ENCODE measurements at places on chromosomes 1 and 21.
A peak's percentile ranks its signal among the peaks of the same experiment; 100 is the strongest.

DNA sequence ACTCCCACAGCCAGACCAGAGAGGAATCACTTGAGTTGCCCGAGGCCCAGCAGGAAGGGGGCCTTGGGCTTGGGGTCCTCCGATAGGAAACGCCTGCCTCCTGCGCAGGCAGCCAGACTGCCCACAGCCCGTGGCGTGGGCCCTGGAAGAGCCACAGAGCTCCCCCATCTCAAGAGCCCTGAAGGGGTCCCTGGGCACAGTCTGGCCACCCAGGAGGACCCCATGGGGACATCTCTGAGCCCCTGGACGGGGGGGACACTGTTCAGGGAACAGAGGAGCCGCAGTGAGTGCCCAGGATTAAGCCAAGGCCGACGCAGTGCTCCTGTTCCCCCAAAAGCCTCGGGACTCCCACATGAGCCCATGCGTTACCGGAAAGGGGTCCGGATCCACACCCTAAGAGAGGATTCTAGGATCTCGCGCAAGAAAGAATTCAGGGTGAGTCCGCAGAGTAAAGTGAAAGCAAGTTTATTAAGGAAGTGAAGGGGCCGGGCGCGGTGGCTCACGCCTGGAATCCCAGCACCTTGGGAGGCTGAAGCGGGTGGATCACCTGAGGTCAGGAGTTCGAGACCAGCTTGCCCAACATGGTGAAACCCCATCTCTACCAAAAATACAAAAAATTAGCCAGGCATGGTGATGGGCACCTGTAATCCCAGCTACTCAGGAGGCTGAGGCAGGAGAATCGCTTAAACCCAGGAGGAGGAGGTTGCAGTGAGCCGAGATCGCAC, 38.1 kb upstream of the LBR start:
- DNase-seq = no peak

GRCh38 chr1:1033009-1033587, 13.2 kb downstream of the AGRN start:
- DNase-seq = peak; percentile 79

GRCh38 chr1:44717653-44718052, 13.3 kb downstream of the RNU5D-1 start:
- no peak for DNase-seq

- DNase-seq = no peak
Measured at GRCh38 chr1:163076446-163076845, 7.3 kb downstream of the RGS4 start.

DNA sequence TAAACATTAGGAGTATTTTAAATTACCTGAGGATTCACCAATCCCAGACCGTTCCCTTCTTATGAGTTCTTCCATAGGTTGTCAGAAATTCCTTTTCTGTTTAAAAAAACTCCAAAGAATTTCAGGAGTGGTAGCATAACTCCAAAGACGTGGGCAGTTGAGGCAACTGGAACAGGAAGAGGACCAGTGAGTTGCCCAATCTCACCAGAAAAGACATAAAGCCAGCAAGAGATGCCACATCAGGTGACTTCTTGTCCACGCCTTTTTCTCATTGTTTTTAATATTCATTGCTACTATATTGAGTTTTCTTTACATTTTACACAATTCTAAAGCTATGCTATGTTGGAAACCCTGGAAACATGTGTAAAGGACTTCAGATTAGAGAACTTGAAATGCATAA, 88.1 kb upstream of the JAK1 start:
- DNase-seq = no peak

DNA sequence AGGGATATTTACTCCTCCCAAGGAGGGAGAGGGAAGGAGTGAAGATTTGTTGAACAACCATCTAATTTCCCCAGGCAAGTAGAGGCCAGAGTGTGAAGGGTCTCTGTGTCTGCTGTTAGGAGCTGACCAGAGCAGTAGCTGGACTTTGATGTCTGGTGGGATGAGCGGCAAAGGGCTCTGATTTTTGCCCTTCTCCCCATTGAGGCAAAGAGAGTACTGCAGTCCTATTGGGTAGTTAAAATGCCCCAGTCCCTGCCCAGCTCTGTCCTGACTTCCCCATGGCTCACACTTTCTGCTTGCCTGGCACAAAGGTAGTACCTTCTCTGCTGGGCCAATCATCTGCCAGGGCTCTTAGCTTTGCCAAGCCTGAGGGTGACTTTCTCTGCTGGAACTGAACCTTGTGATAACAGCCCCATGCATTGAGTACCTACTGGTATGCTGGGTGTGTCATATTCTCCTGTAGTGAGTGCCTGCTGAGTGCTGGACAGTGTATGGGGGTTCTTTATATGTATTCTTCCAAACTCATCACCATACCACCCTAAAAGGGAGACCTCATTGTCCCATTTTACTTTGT, 64.0 kb upstream of the SELENON start:
- DNase-seq = no peak

- no peak for DNase-seq
Measured at GRCh38 chr1:936348-937264, 12.9 kb downstream of the SAMD11 start.

- no peak for DNase-seq
Measured at GRCh38 chr1:107116306-107116790, 24.5 kb upstream of the NTNG1 start.

DNA sequence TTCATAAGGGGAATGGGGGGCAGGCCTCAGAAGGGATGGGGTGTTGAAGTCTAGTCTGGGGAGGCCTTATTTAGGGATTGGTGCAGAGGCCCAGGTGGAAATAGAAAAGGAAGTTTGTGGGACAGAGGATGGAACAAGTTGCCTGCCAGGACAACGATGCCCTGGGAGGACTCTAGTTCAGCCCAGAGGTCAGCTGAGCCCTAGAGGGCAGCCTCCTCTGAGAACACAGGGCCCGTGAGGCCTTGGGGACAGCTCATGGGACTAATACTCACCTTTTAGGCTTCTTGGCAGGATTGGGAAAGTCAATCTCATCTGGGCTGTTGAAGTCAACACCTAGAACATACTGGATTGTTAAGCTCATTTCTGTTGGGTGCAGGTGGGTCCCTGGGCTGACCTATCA, 43.0 kb downstream of the LHX4 start:
- no peak for DNase-seq

GRCh38 chr1:44707959-44708831, 22.8 kb downstream of the RNU5D-1 start:
- DNase-seq = peak; percentile 76

DNA sequence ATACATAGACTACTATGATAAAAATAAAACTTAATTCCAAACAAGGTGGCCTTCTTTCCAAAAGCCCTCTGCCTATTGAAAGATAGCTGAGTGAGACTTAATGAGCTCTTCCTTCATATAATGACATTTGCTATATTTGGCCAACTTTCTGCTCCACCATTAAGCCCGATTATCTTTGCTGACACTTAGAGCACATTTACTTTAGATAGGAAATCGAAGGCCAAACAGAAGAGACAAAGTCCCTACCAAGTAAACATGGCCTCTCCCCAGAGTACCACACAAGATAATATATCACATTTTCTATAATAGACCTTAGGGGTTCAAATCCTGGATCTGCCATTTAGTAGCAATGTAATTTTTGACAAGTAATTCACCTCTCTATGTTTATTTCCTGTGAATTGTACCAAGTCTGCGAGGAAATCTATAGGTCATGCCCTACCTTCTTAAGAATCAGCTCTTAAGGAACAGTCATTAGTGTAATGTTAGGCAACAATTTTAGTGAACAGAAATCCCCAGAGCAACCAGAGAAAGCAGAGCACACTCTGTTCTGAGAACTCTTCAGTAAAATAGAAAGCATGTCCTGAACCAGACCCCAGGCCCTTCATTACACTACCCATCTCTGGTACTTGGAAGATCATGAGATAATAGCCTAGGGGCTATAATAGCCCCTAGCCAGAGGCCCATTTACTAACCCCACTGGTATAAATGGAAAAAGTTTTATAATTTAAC, 17.3 kb upstream of the COA6 start:
- no peak for DNase-seq

- DNase-seq = no peak
Measured at GRCh38 chr21:37017951-37018679, 11.6 kb downstream of the RIPPLY3 start.

- no peak for DNase-seq
Measured at GRCh38 chr1:183218027-183218618, 32.1 kb downstream of the LAMC2 start.

- no peak for DNase-seq
Measured at GRCh38 chr1:227378871-227379554, 60.7 kb upstream of the CDC42BPA start.

GRCh38 chr1:31602081-31602480, 15.4 kb upstream of the HCRTR1 start:
- DNase-seq = no peak

- no peak for DNase-seq
Measured at GRCh38 chr1:168656485-168656884, 72.5 kb downstream of the DPT start.

- no peak for DNase-seq
Measured at GRCh38 chr1:110524311-110525248, 5.6 kb upstream of the KCNA10 start.

DNA sequence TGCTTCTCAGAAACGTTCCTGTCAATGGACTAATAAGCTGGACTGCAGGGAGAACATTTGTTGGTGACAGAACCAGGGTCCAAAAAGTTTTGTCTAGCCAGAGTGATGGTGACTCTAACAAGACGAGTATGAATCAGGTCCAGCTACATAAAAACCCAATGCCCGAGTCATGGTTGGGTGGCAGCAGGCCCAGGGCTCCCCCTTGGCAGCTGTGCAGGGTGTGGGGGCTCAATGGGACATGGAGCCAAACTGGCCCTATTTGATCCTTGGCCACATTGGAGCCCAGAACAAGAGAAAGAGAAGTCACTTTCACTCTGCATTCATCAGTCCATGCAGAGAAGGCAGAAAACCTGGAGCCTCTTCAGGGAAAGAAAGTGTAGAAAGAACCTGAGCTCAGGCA, 37.9 kb upstream of the TENT5C start:
- DNase-seq = no peak

- no peak for DNase-seq
Measured at GRCh38 chr1:166969074-166969677, 6.2 kb downstream of the ILDR2 start.

DNA sequence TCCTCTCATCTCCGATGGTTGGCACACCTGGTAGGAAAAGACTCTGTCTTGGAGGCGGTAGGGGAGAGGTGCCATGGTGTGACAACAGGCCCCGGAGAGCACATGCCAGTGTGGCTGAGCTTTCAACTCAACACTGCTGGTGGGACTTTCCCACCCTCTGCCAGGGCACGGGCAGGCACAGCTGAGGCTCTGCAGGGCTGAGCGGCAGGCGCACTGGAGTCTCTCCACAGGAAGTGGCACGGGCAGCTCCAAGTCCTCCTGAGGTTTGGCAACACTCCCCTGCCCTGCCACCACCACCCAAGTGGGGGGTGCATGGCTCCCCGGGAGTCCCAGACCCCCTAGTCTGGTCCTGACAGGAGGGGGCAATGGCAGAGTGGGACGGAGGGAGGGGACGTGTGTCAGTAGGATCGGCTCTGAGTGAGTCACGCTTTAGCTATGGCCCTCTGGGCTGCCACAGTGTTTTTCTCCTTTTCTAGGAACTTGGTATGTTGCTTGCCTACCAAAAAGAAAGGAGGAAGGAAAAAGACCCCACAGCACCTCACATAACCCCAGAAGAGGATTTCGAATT, 27.3 kb upstream of the EVA1B start:
- DNase-seq = peak; percentile 40

- DNase-seq = no peak
Measured at GRCh38 chr1:25702101-25702775, 85.6 kb downstream of the MAN1C1 start.

DNA sequence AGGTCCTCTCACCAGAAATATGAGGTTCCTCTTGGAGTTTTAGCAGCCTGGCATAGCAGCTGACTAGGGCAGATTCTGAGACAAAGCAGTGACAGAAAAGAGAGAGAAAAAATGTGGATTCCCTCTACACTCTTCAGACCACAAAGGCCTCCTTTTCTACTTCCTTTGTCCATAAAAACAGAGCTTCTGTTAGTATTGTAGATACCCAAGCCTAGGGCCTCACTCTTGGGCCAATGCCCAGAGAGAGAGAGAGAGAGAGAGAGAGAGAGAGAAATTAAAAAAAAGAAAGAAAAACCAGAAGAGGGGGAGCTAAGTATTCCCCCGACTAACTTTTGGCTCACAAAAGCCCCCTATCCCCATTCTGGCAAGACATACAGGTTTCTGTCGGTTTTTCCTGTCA, 2.4 kb upstream of the ZRANB2 start:
- no peak for DNase-seq

DNA sequence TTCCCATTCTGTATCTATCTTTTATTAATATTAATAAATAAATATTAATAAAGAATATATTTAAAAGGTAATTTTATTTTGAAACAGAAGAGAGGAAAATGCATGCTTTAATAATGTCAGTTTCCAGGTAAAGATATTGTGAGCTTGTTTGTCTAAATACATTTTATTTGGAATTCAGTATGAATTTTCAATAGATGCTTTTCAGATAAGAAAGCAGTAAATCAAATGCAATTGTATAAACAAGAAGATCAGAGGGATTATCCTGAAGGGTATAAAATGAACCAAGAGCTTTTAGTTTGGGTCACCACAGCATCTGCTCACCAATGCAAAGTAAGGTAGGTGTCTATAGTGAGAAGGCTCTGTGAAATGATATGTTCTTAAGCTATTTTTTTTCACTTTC, at the start of gene TSHB:
TSS of gene TSHB (plus strand) at position 301 of the 400 bp plus-strand sequence. CDS start 3,537 bp downstream, outside the sequence.
- DNase-seq = no peak

GRCh38 chr1:26450908-26451307, 18.8 kb downstream of the DHDDS start:
- DNase-seq = no peak

DNA sequence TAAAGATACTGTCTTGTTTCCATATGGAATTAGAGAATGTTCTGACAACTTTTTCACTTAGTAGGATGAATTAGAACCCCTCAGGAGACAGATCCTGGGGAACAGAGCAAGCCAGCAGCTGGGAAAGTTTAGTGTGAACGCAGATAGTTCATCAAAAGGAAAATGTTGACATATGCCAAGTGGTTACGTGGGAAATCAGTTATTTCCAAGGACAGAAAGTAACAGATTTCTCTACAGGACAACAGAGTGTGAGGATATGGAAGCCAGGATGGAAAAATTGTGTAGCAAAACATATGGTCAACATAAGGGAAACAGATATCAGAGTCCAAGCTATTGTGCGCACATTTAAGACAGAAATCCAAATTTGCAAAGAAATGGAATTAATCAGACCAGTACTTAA, 419.5 kb downstream of the LRRIQ3 start:
- DNase-seq = no peak

DNA sequence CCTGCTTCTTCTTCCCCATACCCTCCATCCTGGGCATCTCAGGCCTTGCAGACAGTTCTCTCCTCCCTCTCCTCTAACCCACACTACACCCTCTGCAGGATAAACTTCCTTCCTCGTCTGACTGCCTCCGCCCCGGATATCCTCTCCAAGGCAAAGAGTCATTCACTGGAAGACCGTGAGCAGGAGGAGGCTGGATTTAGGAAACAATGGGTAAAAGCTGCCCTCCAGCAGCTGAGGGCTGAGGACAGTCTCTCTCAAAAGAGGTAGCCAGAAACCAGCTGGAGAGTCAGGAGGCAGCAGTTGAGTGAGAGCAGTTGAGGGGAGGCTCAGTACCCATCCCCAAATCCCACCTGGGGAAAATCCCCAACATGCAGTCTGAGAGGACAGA, 1.4 kb downstream of the CSRP1 start:
- no peak for DNase-seq

- no peak for DNase-seq
Measured at GRCh38 chr21:38914528-38915293, 109.0 kb downstream of the ETS2 start.
